Tibial nerve (tissue), 4 donors: ENCODE measurements at places on chromosomes 1 and 21.

DNA sequence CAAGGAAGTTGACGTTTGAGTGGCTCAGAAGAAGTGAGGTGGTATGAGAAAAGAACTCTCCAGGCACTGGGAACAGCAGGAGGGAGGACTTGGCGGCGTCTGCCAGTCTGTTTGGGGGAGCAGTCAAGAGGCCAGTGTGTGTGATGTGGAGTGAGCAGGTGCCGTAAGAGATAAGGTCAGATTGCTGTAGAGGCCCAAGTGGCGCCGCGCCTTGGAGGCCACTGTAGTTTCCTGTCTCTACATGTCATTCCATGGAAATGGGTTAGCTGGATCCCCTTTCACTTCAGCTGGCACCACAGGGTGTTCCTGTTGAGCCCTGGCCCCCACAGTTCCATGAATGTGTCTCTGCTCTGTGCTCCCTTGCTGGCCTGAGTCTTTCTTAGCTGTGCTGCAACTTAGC lies 35.5 kb upstream of the PTPRF start:
- DNase-seq: no peak

DNA sequence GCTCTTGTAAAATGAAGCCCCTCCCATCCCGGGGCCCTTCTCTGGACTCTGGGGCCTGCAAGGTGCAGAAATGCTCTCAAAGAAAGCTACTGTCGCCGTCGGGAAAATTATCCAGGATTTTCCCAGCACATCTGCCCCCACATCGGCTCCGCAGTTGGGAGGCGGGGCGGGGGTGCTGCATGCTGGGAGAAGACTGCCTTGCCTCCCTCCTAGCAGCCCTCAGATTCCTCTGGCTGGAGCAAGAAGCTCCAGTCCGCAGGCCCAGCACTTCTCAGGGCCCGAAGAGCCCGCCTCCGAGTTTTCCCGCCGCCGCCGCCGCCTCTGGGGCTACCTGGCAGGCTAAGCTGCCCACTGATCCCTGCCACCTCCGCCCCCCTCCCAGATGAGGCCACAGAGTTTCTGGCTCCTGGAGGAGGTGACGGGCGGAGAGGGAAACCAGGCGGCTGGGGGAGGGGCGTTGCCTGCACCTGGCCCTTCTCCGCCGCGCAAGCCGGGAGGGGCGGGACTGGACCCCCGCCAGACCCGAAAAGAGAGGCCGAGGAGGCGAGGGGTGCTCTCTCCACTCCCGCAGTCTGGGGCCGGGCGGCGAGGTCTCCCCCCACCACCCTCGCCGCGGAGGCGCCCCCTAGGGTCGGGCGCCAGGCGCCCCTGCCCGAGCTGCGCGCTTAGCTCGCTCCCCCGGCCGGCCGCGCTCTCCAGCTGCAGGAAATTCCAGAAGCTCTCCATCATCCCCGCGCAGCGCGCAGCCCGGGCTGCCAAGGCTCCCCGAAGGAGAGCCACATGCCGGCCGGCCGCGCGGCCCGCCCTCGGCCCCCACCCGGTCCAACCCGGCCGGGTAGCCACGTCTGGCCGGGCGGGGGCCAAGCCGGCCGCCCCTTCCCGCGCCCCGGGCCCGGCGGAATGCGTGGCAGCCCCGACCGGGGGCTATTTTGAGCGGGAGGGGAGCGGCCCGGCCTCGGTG lies 28.8 kb downstream of the AHDC1 start:
- no peak for DNase-seq

GRCh38 chr1:32337855-32338636 lies 2.0 kb upstream of the MARCKSL1 start:
- no peak for DNase-seq

GRCh38 chr21:38982096-38982495 lies 176.4 kb downstream of the ETS2 start:
- no peak for DNase-seq

- peak; percentile 63 for DNase-seq
Observed at GRCh38 chr21:38751379-38752050, 54.2 kb upstream of the ETS2 start.

GRCh38 chr1:82704393-82704792 lies 903.7 kb downstream of the ADGRL2 start:
- DNase-seq: no peak

GRCh38 chr1:57060451-57060850 lies 94.6 kb upstream of the C8B start:
- DNase-seq: no peak

DNA sequence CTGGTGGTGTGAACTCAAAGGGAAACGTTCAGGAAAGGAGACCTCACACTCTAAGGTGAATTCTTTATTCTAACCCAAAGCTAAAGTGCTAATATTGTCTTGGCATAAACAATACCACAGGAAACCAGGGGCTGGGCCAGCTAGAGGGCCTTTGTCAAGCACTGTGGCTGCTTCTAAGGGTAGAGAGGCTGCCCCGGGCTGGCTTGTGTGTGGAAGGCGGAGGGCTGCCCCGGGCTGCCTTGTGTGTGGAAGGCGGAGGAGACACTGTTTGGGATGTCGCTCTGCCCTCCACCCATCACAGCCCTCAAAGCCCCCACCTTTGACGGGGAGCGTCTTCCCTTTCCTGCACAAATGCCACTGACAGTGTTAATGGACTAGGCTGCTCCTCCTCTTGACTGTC lies 216.8 kb downstream of the TOMM20 start:
- no peak for DNase-seq

GRCh38 chr1:9410737-9411297 lies 118.1 kb downstream of the SPSB1 start:
- DNase-seq: peak; percentile 18

DNA sequence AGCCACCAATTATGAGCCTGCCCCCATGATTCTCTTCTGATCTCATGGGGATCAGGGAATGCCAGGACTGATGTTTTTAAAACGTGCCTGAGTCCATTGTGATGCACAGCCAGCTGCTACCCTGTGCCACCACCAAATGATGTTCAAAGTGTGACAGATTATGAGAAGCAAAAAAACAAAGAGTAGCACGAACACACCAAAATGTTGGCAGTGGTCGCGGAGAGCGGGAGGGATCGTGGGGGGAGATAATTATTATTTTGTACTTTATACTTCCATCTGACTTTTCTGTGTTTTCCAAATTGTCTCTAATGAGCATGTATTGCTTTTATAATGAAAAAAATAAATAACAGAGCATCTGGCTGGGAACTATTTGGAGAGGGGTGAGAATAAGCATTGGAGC lies 50.5 kb downstream of the EPHB2 start:
- no peak for DNase-seq

GRCh38 chr1:114103992-114104391 lies 49.7 kb downstream of the SYT6 start:
- DNase-seq: no peak

DNA sequence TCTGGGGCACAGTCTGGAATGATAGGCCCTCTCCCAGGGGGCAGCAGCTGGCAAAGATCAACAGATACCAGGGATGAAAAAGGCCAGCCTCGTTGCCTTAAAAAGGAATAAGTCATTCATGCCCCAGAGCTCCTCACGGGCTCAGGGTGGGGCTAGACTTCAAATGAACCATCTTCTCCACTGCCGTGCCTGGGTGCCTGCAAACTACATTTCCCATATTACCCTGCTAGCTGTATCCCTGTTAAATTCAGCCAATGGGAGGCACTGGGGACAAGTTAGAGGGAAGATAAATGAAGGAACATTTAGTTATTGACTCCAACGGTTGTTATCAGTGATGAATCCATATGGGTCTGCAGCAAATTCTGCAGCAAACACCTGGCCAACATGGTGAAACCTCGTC lies 101.2 kb upstream of the CYYR1 start:
- no peak for DNase-seq

- no peak for DNase-seq
Observed at GRCh38 chr1:65948609-65949229, 156.0 kb downstream of the PDE4B start.
